Activated T-cell treated with anti-CD3 and anti-CD28 coated beads, Interleukin-2, amount 50 U/mL, for 72 hours (primary cell): ENCODE measurements at places on chromosomes 12 and 14. TPM values are rescaled to one million over a fixed set of nuclear protein-coding genes. Genes with fewer than 3 reads are reported as not detected.

NYNRIN gene
- total RNA-seq: 0.09 TPM

TMEM179 gene
- 0.46 TPM for total RNA-seq

LRP1-AS gene
- not detected for total RNA-seq

RASSF3 gene
- 42.4 TPM for total RNA-seq

SLC4A8 gene
- total RNA-seq: 1.9 TPM

TAS2R42 gene
- total RNA-seq: not detected

MYH6 gene
- total RNA-seq: 0.65 TPM

CLEC4D gene
- total RNA-seq: not detected

NKX2-1 gene
- total RNA-seq: not detected

PRKD1 gene
- total RNA-seq: not detected

RASSF8 gene
- total RNA-seq: 12.8 TPM

CD27 gene
- total RNA-seq: 90.5 TPM

ANHX gene
- total RNA-seq: not detected

SYCP3 gene
- total RNA-seq: 0.30 TPM

TMEM19 gene
- total RNA-seq: 15.0 TPM

SIX4 gene
- total RNA-seq: 0.19 TPM

SERPINA6 gene
- total RNA-seq: not detected

NEUROD4 gene
- total RNA-seq: not detected

CCDC184 gene
- 0.17 TPM for total RNA-seq

RBM23 gene
- total RNA-seq: 77.5 TPM

DCAF4 gene
- total RNA-seq: 16.6 TPM

PAPLN gene
- 1.3 TPM for total RNA-seq

EPYC gene
- not detected for total RNA-seq

RASAL1 gene
- 6.7 TPM for total RNA-seq

C14orf132 gene
- total RNA-seq: 3.4 TPM

KRT85 gene
- total RNA-seq: not detected

SERPINA9 gene
- total RNA-seq: not detected

AQP2 gene
- total RNA-seq: not detected

TCL1B gene
- total RNA-seq: not detected

CLEC4C gene
- not detected for total RNA-seq

ESPL1 gene
- total RNA-seq: 75.5 TPM

FSCB gene
- total RNA-seq: not detected

REP15 gene
- not detected for total RNA-seq

CARMIL3 gene
- total RNA-seq: 2.1 TPM

RIC8B gene
- total RNA-seq: 15.2 TPM

KRT3 gene
- total RNA-seq: not detected

KLRC4 gene
- total RNA-seq: 6.1 TPM

GNB3 gene
- 0.95 TPM for total RNA-seq

PLEKHD1 gene
- 0.12 TPM for total RNA-seq

SAMD15 gene
- 0.19 TPM for total RNA-seq

GNG2 gene
- 250 TPM for total RNA-seq

KERA gene
- not detected for total RNA-seq

TESPA1 gene
- 86.5 TPM for total RNA-seq

RNASE2 gene
- total RNA-seq: not detected

CLEC1B gene
- not detected for total RNA-seq

ACRBP gene
- 5.2 TPM for total RNA-seq

FGD6 gene
- 2.0 TPM for total RNA-seq

LACRT gene
- total RNA-seq: not detected

CCDC196 gene
- not detected for total RNA-seq

CDCA3 gene
- 67.7 TPM for total RNA-seq
